Fibroblast of skin of right biceps (primary cell): ENCODE measurements at places on chromosomes 11 and 22.
A peak's percentile ranks its signal among the peaks of the same experiment; 100 is the strongest.

- DNase-seq = no peak
These were observed 11.5 kb upstream of the NAP1L4 start for GRCh38 chr11:3003396-3004231.

DNA sequence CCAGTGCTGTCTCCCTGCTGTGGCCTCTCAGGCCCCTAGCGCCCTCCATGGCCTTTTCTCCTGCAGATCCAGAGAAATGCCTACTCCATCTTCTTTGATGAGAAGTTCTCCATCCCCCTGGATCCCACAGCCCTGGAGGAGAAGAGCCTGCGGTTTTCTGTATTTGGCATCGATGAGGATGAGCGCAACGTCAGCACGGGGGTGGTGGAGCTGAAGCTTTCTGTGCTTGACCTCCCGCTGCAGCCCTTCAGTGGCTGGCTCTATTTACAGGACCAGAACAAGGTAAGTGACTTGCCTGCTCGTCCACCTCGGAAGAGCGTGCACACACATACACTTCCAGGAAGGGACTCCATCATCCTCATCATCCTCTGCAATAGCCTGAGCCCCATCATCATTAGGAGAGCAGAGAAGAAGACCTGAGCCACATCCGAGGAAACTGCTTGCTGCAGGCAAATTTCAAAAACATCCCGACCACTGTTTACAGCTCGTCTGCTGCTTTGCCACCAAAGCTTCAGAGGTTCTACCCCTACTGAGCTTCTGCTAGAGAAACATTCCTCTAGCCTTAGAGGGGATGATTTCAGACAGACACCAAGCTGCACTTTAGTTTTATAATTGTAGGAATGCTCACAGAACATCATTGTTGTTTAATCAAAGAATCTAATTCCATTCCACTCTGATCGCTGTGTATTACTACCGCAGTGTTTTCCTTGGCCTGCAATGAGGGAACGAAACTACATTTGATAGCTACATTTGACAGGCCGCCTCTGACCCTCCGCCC, 12.9 kb upstream of the RHOD start:
- DNase-seq = peak; percentile 35

GRCh38 chr11:80393210-80393609, 952.4 kb upstream of the TENM4 start:
- no peak for DNase-seq

DNA sequence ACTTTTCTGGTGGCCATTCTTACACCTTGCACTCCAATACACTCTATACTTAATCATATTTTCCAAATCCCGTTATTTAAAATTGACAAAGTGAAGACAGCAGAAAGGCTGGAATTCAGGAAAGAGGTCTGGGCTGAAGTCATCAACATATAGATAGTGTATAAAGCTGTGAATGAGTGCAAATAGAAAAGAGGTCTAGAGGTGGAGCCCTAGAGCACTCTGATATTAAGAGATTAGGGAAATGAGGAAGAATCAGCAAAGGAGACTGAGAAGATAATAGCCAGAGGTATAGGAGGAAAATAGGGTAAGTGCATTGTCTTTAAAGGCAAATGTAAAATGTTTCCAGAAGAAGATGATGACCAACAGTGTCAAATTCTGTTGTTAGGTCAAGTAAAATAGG, 7.9 kb downstream of the CTR9 start:
- no peak for DNase-seq

- DNase-seq = peak; percentile 26
These were observed 1062.3 kb downstream of the LRRC4C start for GRCh38 chr11:40397141-40397540.
